Astrocyte (in vitro differentiated cells and primary cell): ENCODE measurements at places on chromosomes 11 and 22.
A peak's percentile ranks its signal among the peaks of the same experiment; 100 is the strongest.

DNA sequence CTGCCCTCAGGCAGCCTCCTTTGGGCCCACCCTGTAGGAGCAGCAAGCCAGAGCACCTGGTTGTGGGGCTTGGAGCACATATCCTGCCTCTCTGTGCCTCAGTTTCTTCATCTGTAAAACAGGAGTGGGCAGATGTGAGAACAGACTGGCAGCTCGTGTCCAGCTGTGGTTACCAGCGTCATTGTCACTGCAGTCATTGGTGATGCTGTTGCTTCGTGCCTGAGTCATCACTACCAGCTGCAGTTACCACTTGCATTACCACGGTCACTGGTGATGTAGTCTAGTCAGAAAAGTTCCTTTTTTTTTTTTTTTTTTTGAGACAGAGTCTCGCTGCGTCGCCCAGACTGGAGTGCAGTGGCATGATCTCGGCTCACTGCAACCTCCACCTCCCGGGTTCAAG, 20.4 kb downstream of the RSPH14 start:
- no peak for DNase-seq

DNA sequence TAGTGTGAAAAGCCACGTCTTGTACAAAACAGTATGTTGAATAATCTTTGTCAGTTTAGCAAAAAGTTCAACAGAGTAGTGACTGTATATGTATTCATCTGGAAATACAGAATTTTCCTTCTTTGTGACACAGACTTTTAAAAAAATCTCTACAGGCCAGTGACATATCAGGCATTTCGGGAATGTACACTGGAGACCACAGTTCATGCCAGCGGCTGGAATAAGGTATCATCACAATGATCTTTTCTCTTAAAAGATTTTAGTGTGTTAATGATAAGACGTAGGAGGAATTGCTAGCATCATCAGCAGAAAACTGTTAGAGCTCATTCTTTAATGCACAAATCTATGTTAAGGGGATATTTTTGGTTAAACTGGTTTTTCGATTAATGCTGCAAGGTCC, 57.4 kb downstream of the BCL2L13 start:
- DNase-seq, result no peak

- DNase-seq, result no peak
These were observed 22.5 kb downstream of the CLPB start for GRCh38 chr11:72411623-72412419.

DNA sequence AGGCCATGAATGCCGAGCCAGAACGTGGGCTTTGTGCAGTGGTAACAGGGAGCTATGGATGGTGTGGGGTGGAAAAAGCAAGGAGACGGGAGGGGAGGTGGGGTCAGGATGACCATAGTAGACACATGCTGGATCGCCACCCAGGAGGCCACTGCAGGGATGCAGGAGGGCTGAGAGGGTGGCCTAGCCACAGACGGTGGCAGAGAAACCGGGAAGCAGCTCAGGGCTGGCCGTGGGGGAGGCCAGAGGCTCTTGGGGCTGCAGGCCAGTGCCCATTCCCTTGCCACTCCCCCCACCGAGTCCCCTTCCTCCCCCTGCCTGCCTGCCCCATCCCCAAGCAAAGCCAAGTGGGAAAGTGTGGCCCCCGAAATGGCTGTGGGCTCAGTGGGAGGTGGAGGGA, 59.1 kb upstream of the TCF20 start:
- no peak for DNase-seq

GRCh38 chr22:49735901-49736421, 91.7 kb downstream of the BRD1 start:
- no peak for DNase-seq

DNA sequence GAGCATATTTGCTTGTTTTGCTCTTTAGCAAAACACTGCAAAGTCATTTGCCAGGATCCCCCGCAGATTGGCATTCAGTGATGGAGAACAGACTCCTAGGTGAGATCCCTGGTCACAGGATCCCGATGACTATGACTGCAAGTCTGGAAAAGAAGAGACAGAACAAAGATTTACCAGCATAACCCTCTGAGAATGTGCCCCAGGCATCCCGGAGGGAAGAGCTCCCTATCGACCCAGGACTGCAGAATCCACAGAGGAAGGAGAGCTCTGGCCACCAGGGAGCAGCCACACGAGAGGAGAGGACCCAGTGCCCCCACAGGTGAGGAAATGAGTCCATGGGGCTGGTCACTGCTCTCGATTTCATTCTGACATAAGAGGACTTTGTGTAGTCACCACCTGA, 105.2 kb downstream of the ZNF280B start:
- no peak for DNase-seq

DNA sequence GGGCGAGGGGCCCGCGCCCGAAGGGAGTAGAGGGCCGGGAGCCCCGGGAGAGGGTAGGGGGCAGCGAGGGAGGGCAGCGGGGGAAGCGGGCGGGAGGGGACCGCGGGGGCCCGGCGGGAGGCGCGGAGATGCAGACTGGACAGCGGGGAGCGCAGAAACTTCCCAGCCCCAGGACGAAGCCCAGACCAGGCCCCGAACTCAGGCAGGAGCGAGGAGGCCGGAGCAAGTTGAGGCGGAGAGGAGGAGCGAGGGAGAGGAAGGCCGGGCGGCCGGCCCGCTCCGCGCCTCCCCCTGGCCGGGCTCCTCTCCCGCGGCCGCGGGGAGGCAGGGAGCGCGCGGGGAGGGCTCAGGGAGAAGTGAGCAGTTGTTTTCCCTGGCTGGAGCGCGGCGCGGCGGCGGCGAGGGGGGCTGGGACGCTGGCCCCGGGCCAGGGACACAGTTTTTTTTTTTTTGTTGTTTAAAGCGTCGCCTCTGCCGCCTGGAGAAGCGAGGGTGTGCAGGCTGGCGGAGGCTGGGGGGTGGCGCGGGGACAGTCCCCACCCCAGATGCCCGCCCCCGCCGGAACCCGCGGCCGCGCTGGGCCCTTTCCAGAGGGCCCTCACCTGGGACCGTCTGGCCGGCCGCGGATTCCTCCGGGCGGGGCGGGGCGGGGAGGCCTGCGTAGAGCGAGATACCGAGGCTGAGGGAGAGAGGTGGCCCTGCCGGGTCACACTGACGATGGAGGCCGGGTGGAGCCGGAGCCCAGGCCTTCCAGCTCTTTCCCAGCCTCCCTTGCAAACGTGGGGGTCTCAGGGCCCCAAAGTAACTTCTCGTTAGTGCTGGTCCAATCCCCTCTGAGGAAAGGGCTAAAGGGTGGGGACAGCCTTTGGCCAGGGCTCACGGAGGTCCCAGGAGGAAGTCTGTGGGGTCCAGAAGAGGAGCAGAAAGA, at the start of gene LTBP3:
LTBP3 (minus strand) TSS at position 358 of the 928 bp plus-strand sequence. CDS start 400 bp downstream, outside the sequence.
- DNase-seq, result peak; percentile 68

- no peak for DNase-seq
These were observed 186.4 kb upstream of the ZBED5 start for GRCh38 chr11:11044137-11044855.

DNA sequence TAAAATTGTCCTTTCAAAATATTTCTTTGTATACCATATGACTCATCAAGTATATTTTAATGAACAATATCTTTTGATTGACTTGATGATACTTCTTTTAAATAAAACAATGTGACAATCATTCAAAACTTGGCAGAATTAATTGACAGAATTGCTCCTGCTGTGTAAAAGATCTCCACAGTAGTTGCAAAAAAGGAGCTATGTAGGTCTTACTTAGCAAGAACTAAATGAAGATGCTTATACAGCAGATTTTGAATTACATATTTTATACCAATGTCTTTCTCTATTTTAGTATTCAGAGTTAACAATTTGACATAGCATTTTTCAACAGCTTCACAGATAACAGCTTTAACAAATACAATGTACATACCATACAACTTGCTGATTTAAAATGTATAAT, 144.9 kb downstream of the DYNC2H1 start:
- no peak for DNase-seq

GRCh38 chr11:33242575-33242974, 14.6 kb upstream of the HIPK3 start:
- DNase-seq, result no peak

GRCh38 chr22:30728826-30729225, 34.2 kb downstream of the OSBP2 start:
- no peak for DNase-seq
